Large intestine (tissue), 12 donors: ENCODE measurements at places on chromosomes 5 and 9. TPM values are rescaled to one million over a fixed set of nuclear protein-coding genes. Genes with fewer than 3 reads are reported as not detected.
A peak's percentile ranks its signal among the peaks of the same experiment; 100 is the strongest.

GRCh38 chr9:133943036-133943780, 48.9 kb downstream of the VAV2 start:
- peaks cover 27% of the 10 kb centered on the region for H3K36me3 ChIP-seq
- H3K27ac ChIP-seq: no peak overlapping the region
- no peak for DNase-seq

SLC46A2 gene
- polyA plus RNA-seq: 0.43 TPM

CAAP1 gene
- polyA plus RNA-seq: 34.7 TPM

DNA sequence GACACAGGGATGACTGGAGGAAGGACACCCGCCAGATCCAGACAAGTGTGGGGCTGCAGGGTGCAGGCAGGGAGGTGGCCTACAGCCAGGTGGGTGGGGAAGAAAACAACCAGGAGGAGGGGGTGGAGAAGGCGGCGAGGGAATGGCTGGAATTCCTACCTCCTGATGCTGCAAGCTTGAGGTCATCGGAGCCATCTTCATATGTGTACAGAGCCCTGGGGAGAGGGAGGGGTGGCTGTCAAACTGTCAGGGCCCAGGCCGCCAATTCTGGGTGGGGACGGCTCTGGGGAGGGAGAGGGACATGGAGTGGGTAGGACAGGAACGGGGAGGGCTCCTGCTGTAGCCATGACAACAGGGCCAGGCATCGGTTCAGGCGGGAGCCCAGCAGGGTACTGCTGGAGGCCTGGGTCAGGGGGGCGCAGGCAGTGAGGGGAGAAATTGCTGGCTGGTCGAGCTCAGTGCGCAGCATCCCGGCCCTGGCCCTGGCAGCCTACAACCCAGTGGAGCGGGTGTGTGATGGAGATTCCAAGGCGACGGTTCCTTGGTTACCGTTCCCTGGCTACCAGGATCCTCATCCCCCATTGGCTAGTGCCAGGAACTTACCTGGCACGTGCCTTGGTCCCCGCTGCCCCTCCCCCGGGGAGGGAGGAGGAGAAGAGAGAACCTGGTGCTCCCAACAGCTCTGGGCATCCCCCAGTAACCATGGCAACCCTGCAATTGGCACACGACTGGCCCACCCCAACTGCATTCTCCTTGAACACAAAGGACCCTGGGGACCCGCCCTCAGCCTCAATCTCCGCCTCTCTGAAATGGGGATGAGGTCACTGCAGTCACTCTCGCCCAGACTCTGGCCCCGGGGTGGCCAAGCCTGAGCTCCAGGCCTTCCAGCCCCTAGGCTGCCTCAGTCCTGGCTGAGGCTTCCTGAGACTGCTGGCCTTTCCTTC, 4.5 kb downstream of the DBN1 start:
- peaks cover 9% of the 10 kb centered on the region for H3K4me1 ChIP-seq
- H3K27me3 ChIP-seq: peaks cover 14% of the 10 kb centered on the region
- H3K36me3 ChIP-seq: peaks cover 27% of the 10 kb centered on the region
- H3K4me3 ChIP-seq: no peak overlapping the region
- no peak overlapping the region for H3K27ac ChIP-seq
- DNase-seq: no peak

ACSL6 gene
- 2.9 TPM for polyA plus RNA-seq

TRPM6 gene
- polyA plus RNA-seq: 7.8 TPM

TLN1 gene
- polyA plus RNA-seq: 117 TPM

DNA sequence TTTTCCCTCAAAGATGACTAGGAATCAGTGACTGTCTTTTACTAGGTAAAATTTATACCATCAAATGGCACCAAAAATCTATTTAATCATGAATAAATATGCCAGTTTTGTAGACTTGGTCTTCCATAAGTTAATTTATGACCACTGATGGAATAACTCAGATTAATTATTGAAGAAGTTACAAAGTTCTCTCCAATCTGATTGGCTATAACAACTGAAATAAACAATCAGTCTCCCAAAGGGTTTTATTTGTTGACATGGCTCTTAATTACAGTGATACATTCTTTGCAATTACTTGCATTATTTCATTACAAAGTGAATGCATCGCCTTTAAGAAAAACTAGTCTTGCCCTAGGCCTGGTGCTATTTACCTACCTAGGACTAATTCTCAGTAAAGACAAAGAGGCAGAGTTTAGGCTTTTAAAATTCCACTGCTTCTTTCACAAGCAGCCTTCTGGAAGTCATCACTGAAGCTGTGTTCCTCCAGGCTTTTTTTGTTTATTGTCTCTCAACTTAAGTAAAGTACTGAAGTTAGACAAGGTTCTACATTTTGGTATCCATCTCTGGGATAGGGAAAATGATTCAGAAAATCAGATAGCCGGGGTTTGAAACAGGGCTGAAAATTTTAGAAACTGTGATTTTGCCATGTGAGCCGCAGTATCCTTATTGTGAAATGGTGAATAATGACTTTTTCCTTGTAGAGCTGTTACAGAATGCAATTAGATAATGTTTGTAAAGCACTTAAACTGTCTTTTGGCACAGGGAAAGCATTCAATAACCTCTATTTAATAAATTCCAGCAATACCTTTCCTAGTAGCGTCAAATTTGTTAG, 2.5 kb downstream of the STOM start:
- H3K4me1 ChIP-seq: peaks cover 35% of the 10 kb centered on the region
- peak overlapping the region; percentile 13 for H3K4me3 ChIP-seq
- peak overlapping the region; percentile 61 for H3K27ac ChIP-seq
- no peaks in the 10 kb centered on the region for H3K36me3 ChIP-seq

- peaks cover 11% of the 10 kb centered on the region for H3K36me3 ChIP-seq
- H3K27ac ChIP-seq: peak overlapping the region; percentile 98
- H3K4me3 ChIP-seq: peak overlapping the region; percentile 63
- DNase-seq: peak; percentile 87
- H3K27me3 ChIP-seq: no peaks in the 10 kb centered on the region
- peaks cover 8% of the 10 kb centered on the region for H3K4me1 ChIP-seq
Measured at GRCh38 chr9:27528076-27528885, 1.3 kb downstream of the MOB3B start.

PCDHGA6 gene
- polyA plus RNA-seq: 1.9 TPM

TMEM215 gene
- 0.06 TPM for polyA plus RNA-seq

DNA sequence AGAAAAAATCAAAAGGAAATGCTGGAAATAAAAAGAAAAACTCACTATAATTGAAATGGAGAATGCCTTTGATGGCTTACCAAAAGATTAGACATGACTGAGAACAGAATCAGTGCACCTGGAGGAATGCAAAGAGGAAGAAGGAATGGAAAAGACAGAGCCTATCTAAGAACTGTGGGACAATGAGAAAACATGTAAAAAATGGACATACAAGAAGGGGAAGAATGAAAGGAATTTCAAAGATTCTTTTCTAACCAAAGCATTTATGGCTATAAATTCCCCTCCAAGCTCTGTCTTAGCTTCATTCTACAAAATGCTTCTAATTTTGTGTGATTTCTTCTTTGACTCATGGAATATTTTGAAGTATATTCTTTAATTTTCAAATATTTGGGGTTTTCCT, 47.5 kb upstream of the CLK4 start:
- H3K27ac ChIP-seq: no peak overlapping the region
- no peaks in the 10 kb centered on the region for H3K4me1 ChIP-seq
- H3K36me3 ChIP-seq: no peaks in the 10 kb centered on the region

- no peaks in the 10 kb centered on the region for H3K36me3 ChIP-seq
- no peaks in the 10 kb centered on the region for H3K27me3 ChIP-seq
- H3K4me1 ChIP-seq: no peaks in the 10 kb centered on the region
- H3K27ac ChIP-seq: no peak overlapping the region
- no peak overlapping the region for H3K4me3 ChIP-seq
- DNase-seq: no peak
Measured at GRCh38 chr5:138657360-138657759, 82.2 kb upstream of the HSPA9 start.

DNA sequence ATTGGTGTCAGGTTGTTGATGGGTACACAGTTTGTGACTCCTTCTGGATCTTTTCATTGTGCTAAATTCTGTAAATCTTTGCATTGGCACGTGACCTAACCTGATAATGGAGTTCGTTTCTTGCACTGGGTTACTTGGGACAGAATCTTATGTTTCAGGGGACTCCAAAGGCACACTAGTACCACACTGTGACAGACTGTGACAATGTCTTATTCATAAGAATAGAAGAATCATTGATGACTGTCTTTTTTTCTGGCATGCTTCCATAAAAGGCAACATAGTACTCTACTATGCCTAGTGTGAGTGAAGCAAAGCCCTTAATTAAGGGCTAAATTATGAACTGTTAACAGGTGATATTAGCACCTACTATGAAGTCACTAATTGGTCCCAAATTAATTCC, 35.4 kb upstream of the RICTOR start:
- no peak overlapping the region for H3K4me3 ChIP-seq
- no peak for DNase-seq
- no peak overlapping the region for H3K27ac ChIP-seq
- H3K36me3 ChIP-seq: no peaks in the 10 kb centered on the region

- DNase-seq: no peak
- H3K36me3 ChIP-seq: peaks cover 7% of the 10 kb centered on the region
- H3K27me3 ChIP-seq: no peaks in the 10 kb centered on the region
- H3K4me3 ChIP-seq: no peak overlapping the region
- peaks cover 10% of the 10 kb centered on the region for H3K4me1 ChIP-seq
Measured at GRCh38 chr5:95936812-95937397, 24.7 kb downstream of the ELL2 start.

DNA sequence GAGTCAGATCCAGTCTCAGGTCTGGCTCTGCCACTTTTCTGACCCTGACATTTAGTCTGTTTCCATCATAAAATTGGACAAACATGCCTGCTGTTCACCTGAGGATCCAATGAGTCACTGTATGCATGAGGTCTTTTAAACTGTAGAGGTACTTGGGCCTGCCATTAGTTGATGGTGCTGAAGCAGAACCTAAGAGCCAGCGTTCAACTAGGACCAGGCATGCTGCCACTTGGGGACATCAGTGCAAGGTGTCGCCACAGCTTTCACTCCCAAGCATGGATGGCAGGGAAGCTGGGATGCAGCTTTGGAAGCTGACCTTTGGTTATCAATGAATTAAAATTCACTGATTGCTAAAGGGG, 37.1 kb downstream of the NEUROG1 start:
- H3K4me3 ChIP-seq: no peak overlapping the region
- H3K4me1 ChIP-seq: no peaks in the 10 kb centered on the region
- H3K36me3 ChIP-seq: no peaks in the 10 kb centered on the region
- H3K27me3 ChIP-seq: peaks cover 66% of the 10 kb centered on the region
- no peak overlapping the region for H3K27ac ChIP-seq

KCNT1 gene
- polyA plus RNA-seq: 0.25 TPM

GRCh38 chr5:80711938-80712337, 57.2 kb upstream of the DHFR start:
- H3K27ac ChIP-seq: no peak overlapping the region
- no peak overlapping the region for H3K4me3 ChIP-seq
- H3K36me3 ChIP-seq: peaks cover 19% of the 10 kb centered on the region
- no peaks in the 10 kb centered on the region for H3K27me3 ChIP-seq

DNA sequence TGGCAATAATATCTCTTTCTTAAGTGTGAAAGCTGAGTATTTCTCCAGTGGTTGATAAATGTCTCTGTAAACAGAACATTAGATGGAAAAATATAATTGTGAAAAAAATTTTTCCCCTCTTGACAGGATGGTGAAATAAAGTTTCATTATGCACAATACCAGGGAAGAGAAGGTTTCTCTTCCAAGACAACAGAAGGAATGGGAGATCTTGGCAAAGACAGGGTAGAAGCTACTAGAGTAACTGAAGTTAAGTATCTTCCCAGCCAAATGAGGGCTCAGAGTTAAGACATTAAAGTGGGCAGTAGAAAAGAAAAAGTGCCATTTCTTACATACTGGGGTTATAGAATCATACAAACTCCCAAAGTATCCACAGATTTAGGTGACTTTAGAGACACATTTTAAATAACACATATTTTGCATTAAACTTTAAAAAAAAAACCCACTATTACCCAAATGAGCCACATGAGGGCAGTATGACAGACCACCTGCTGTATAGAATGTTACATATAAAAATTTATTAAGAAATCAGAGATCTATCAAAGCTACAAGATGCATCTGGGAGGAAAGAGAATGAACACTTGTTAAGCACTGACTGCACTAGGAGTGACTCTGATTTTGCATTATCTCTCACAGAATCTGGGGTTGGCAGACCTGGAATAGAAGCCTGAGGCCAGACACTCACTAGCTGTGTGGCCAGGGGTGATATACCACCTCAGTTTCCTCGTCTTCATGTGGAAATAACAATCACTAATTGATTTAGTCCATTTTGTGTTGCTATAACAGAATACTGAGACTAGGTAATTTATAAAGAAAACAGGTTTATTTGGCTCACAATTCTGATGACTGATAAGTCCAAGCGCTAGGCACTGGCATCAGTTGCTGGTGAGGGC, 98.5 kb downstream of the ARSB start:
- no peaks in the 10 kb centered on the region for H3K4me1 ChIP-seq
- no peak overlapping the region for H3K4me3 ChIP-seq
- peaks cover 3% of the 10 kb centered on the region for H3K36me3 ChIP-seq
- H3K27ac ChIP-seq: no peak overlapping the region
- H3K27me3 ChIP-seq: no peaks in the 10 kb centered on the region
- no peak for DNase-seq

- H3K4me1 ChIP-seq: no peaks in the 10 kb centered on the region
- no peaks in the 10 kb centered on the region for H3K36me3 ChIP-seq
- H3K27me3 ChIP-seq: peaks cover 19% of the 10 kb centered on the region
Measured at GRCh38 chr9:121589986-121590385, 61.4 kb upstream of the DAB2IP start.

DNA sequence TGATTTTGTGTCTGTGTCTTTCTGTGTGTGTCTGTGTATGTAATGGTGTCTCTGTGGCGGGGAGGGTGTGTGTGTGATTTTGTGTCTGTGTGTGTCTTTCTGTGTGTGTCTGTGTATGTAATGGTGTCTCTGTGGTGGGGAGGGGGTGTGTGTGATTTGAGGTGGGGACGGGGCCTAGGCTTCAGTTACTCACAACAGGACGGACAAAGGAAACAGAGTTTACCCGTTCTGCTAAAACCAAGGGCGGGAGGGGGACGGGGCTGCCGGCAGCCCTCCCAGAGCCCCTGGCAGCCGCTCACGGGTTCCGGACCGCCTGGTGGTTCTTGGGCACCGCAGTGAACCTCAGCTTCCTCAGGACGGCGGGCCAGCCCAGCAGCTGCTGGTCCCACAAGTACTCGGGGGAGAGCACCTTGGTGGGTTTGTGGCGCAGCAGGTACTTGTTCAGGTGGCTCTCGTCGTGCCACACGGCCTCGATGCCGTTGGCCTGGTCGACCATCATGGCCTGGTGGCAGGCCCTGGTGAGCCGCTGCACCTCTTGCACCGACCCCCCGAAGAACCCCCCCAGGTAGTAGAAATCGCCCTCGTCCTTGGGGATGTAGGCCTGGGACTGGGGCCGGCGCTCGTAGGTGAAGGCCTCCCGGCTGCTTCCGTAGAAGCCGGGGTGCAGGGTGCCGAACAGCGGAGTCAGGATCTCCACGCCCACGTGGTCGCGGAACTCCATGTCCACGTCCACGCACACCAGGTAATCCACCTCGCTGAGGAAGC, 19.4 kb downstream of the ABO start:
- H3K4me1 ChIP-seq: peaks cover 37% of the 10 kb centered on the region
- DNase-seq: no peak
- H3K36me3 ChIP-seq: peaks cover 5% of the 10 kb centered on the region

- no peaks in the 10 kb centered on the region for H3K27me3 ChIP-seq
- H3K27ac ChIP-seq: no peak overlapping the region
- DNase-seq: no peak
- no peaks in the 10 kb centered on the region for H3K36me3 ChIP-seq
Measured at GRCh38 chr5:96489532-96489931, 56.5 kb upstream of the PCSK1 start.

GRCh38 chr9:14077672-14078071, 236.3 kb downstream of the NFIB start:
- no peak overlapping the region for H3K4me3 ChIP-seq
- DNase-seq: no peak
- peaks cover 4% of the 10 kb centered on the region for H3K27me3 ChIP-seq
- H3K27ac ChIP-seq: no peak overlapping the region
- no peaks in the 10 kb centered on the region for H3K36me3 ChIP-seq
